ENCODE measurements at places on chromosomes 7 and 10.

GRCh38 chr7:127366680-127367079 lies 25.8 kb downstream of the ZNF800 start:
- DNase-seq = no peak

- no peak for DNase-seq
Observed at GRCh38 chr10:73248259-73248724, 1.2 kb upstream of the DNAJC9 start.

DNA sequence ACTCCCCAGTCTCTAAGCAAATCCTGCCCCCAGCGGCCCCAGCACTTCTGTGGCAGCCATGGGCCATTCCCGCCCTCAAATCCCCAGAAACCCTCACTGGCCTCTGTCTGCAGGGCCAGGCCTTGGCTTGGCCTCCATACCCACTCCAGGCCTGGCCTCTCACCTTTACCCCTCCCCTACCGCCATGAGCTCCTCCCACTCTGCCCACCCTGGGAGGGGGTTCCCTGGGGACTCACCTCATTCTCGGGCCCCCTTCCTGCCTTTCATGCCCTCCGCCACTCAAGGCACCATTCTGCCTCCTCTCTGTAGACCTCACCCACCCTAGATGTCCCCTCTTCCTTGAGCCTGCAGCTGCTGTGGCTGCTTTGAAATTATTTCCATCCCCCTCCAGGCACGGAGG lies 41.0 kb downstream of the PRF1 start:
- no peak for DNase-seq

- no peak for DNase-seq
Observed at GRCh38 chr10:105037022-105037421, 395.9 kb downstream of the SORCS3 start.

- no peak for DNase-seq
Observed at GRCh38 chr10:35391153-35391953, 55.0 kb downstream of the CCNY start.

DNA sequence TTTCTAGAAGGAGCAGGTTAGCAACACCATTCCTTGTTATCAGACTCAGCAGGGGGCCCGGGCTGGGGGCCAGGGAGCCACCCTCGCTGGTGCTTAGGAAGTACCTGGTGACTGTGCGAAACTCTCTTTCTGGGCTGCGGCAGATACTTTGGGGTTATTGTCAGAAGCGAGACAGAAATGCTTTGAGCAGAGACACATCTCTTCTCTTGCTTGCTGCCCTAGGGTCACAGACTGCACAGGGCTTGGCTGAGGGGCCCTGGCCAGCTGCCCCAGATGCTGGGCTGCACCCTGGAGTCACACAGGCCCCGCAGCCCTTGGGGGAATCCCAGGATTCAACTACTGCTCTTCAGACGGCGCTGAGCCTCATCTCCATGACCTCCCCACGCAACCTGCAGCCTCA lies 91.9 kb downstream of the WDFY4 start:
- no peak for DNase-seq

DNA sequence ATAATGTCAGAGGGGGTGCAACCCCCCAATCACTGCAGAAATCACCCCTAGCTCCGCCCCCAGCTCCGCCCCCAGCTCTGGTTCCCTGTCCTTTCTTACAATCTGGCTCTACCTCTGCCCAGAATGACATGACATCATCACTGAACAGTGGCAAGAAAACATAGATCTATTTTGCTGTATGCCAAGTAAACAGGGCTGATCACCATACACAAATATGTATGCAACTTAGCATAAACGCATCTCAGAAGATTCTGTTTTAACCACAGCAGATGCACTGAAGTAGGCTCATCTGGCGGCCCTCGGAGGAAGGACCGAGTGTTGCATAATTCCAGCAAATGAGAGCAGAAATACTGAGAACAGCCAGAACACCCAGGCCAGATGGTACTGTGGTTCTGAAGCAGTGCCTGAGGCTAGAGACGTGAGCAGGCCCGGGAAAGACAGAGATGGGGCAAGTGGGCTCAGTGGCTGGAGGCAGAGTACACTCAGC lies 293.3 kb upstream of the KLF14 start:
- no peak for DNase-seq

GRCh38 chr10:130111852-130112180 lies 1.2 kb upstream of the C10orf143 start:
- no peak for DNase-seq

- no peak for DNase-seq
Observed at GRCh38 chr7:142892951-142893350, 7.4 kb upstream of the TRPV6 start.

DNA sequence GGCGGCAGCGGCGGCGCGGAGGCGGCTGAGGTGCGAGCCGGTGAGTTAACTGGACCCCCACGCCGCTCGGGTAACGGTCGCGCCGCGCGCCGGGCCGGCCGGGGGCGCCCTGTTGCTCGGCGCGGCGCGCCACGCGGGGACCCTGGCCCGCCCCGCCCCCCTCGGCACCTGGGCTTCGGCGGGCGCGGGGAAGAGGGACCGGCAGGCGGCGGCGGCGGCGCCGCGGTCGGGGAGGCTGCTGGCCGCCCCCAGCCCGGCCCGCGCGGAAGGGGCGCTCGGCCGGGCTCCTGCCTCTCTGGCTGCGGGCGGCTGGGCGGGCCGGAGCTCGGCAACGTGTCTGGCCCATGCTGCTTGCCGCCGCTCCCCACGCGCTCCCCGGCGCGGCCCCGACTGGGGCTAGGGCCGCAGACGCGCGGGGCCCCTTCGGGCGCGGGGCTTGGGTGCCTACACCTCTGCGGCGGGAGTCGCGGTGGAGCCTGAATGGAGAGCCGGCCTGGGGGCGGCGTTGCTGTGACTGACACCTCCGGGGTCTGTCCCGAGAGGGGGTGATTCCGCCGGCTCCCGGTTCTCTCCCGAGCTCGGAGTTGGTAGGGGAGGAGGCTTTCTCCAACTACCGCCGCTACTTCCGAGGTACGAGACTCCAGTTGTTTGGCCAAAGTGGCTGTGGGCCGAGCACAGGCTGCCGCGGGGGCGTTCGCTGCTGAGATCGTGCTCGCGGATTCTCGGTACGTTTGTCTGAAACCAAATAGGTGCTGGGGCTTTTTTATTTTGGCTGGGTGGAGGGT lies 494 bp downstream of the PALS2 start:
- peak; percentile 43 for DNase-seq

GRCh38 chr7:92992932-92993331 lies 124.8 kb downstream of the SAMD9 start:
- no peak for DNase-seq

DNA sequence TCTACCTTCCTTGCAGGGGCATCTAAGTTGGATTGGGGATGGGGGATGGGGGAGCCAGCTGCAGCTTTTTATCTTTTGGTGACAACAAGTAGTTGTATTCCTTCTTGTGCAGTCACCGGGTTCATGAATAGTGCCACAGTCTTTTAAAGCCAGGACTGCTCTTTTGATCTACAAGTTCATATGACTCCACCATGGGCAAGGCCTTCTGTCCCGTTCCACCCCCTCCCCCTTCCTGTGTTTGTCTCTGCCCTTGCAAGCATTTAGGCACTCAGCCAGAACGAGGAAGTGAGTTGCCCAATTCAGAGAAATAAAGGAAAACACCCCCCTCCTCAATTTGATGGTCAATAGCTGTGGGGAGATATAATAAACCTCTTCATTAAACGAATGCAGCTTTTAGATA lies 44.8 kb upstream of the EGR2 start:
- DNase-seq = no peak

GRCh38 chr7:129266181-129266580 lies 41.4 kb downstream of the AHCYL2 start:
- no peak for DNase-seq

- DNase-seq = no peak
Observed at GRCh38 chr10:103600956-103601569, 107.6 kb downstream of the NEURL1 start.

GRCh38 chr10:107898392-107898791 lies 733.9 kb upstream of the SORCS1 start:
- no peak for DNase-seq

DNA sequence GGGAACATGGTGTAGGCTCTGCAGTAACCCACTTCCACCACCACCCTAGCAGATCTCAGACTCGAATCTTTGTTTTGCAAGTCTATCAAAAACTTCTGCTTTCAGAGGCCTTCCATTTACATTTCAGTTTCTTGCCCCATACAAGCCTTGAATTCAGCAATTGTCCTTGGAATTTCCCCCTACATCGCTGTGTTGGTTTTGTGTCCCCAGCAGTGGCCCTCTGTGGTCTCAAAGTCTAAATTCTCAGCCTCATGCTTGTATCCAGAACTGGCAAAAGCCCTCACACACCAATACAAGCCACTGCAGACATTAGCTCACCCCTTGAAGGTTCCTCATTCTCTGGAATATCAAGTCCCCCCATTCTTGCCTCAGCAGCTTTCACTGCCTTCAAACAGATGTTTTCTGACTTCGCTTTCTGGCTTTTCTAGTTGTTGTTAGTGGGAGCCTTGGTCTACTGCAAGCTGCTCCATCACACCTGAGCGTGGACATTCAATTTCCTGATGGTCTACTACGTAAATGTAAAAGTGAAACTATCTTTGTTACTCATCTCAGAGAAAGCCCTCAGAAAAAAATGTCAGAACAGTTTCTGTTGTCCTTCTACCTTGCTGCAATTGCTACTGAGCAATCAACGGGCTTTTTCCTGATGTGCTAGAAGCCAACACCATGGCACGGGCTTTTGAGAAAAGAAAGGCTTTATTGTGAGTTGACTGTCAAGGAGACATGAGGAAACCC lies 1.8 kb upstream of the NUB1 start:
- DNase-seq = no peak

GRCh38 chr7:131898418-131898817 lies 342.0 kb upstream of the PODXL start:
- DNase-seq = no peak

DNA sequence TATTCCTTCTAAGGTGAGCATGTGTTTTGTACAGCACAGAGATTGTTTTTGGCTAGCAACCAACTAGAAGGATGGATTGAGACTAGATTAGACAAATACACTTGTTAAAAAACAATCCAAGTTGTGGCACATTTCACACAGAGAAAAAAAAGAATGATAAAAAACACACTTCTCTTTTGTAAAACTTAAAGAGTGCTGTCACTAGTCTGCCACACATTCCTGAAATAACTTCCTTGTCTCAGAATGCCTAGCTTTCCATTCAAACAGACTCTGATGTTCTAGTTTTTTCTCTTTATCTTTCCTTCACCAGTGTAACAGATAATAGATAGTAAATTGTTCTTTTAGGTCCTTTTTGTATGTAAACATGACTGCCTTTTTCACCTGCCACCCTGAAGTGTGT lies 11.4 kb downstream of the DLD start:
- no peak for DNase-seq

- DNase-seq = no peak
Observed at GRCh38 chr10:43793704-43794103, 145.0 kb upstream of the ZNF32 start.

DNA sequence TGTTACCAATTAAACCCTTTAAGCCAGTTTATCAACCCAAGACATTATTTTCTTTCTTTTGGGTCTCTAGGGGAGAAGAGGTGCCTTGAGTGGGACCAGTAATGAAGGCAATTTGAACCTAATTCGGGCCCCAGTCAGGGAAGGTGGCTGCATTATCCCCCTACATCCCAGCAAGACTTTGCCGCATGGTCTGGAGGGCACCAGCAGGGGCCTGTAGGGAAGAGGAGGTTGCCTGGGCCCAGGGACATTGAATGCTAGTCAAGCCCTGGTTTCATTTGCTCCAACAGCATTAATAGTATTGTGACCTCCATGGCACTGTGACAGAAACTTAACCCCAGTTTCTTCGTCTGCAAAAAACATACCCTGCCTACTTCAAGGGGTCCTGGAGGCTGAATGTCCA lies 108.8 kb downstream of the CUX1 start:
- DNase-seq = no peak

DNA sequence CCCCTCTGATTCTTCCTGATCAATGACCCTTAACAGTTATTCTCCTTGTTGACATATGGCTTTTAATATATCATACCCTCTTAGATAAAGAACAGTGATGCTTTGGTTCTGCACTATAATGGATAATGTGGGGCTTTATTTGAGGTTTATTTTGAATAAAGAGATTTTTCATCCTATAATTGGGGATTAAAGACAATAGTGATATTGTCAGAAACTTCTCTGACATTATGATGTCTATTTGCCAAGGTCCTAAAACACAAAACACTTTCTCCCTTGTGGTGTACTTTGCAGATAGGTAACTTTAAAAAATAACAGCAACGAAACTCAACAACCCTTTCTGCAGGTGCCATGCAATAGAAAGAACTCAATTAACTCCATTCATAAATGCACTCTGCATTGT lies 243.6 kb upstream of the RHOBTB1 start:
- no peak for DNase-seq

- DNase-seq = no peak
Observed at GRCh38 chr10:120394446-120394845, 62.6 kb upstream of the PLPP4 start.

Data from NCI-H1105 (cell line).